ENCODE measurements at places on chromosomes 1 and 21.

DNA sequence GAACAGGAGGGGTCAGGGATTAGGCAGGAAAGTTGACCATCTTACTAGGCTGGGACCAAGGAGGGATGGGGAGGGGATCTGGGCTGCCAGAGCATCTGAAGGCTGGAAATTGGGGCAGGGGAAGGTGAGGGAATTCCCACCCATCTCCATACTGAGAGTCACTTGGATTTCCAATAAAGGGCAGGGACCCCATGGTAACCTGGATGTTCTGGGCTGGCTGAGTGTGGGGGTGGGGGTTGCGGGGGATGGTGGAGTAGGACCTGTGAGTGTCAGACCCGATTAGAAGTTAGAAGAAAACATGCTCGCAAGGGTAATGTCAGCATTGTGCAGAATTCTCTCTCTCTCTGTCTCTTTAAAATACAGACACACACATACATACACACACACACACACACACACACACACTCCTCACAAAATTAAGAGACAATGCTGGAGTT lies 40.0 kb upstream of the EPS15 start:
- DNase-seq, result no peak

GRCh38 chr1:183388735-183389134 lies 29.4 kb downstream of the NMNAT2 start:
- DNase-seq, result no peak

- DNase-seq, result no peak
Observed at GRCh38 chr21:31502537-31503143, 156.9 kb upstream of the SOD1 start.

- DNase-seq, result no peak
Observed at GRCh38 chr1:94702442-94702815, 117.7 kb upstream of the SLC44A3 start.

GRCh38 chr1:94339206-94339927 lies 78.8 kb upstream of the ABCD3 start:
- DNase-seq, result no peak

DNA sequence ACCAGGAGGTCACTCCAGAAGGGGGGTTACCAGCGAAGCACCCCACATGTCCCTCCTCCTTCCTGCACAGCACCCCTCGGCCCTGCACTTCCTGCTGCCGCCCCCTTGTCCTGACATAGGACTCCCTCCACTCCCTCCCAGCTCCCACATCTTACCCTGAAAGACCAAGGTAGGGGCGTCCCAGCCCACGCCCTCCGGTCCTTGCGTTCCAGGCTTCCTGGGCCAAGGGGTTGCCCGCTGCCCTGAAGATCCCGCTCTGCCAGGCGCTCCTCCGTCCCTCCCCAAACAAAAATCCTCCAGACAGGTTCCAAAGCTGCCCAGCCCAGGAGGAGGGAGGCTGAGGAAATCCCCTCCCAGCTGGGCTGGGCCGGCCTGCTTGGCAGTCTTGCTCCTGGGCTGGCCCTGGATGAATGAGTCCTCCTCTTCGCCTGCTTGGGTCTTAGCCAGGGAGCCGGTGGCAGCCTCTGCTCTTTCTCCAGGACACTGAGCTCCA lies at the start of gene RHBDL2:
Gene RHBDL2, minus strand, starts transcription at position 304 of the 493 bp plus-strand sequence. CDS start 22,618 bp downstream, outside the sequence.
- no peak for DNase-seq

Measured in CD4-positive, alpha-beta T cell treated with Interleukin-2 at 100 ng/mL for 4 hours (primary cell).